ENCODE measurements at places on chromosomes 13 and 19. TPM values are rescaled to one million over a fixed set of nuclear protein-coding genes. Genes with fewer than 3 reads are reported as not detected.

Gene RFPL4A
- not detected for total RNA-seq

Gene PTH2
- not detected for total RNA-seq

Gene CAPN12
- 8.2 TPM for total RNA-seq

Gene JAK3
- total RNA-seq: 120 TPM

Gene CCDC70
- total RNA-seq: not detected

Gene SHD
- total RNA-seq: not detected

Gene THSD1
- total RNA-seq: 1.1 TPM

Gene ALKBH7
- total RNA-seq: 73.7 TPM

GRCh38 chr13:19074519-19074918 lies 107.1 kb downstream of the TUBA3C start:
- no peaks in the 10 kb centered on the region for H3K4me1 ChIP-seq
- no peak for DNase-seq
- no peak overlapping the region for H3K27ac ChIP-seq
- H3K27me3 ChIP-seq: no peaks in the 10 kb centered on the region

- H3K27ac ChIP-seq: no peak overlapping the region
- no peak overlapping the region for H3K4me3 ChIP-seq
- H3K4me1 ChIP-seq: no peaks in the 10 kb centered on the region
- H3K36me3 ChIP-seq: no peaks in the 10 kb centered on the region
Measured at GRCh38 chr13:58843071-58843470, 1211.5 kb downstream of the PCDH17 start.

- no peak for DNase-seq
- no peak overlapping the region for H3K27ac ChIP-seq
- peaks cover 22% of the 10 kb centered on the region for H3K4me1 ChIP-seq
- H3K27me3 ChIP-seq: no peaks in the 10 kb centered on the region
- no peak overlapping the region for H3K4me3 ChIP-seq
- H3K36me3 ChIP-seq: peaks cover 18% of the 10 kb centered on the region
Measured at GRCh38 chr13:100130930-100131511, 42.1 kb downstream of the PCCA start.

DNA sequence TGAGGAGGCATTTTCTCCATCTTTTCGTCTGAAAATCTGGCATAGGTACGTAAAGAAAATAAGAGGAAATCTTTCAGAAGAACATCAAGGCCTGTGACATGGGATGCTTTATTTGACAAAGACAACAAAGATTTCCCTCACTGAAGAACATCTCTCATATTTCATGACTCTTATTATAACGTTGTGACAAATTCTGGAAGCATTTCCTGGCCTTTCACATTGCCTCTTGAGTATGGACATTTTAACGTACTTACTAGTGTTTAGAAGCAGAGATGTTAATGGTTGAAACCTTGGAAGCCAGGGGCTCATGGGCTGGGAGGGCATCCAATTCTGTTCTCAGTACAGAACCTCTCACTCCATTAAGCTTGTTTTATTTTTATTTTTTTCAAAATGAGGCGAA lies 210.8 kb downstream of the DCT start:
- H3K36me3 ChIP-seq: no peaks in the 10 kb centered on the region
- peaks cover 1% of the 10 kb centered on the region for H3K27me3 ChIP-seq
- H3K4me1 ChIP-seq: peaks cover 10% of the 10 kb centered on the region
- H3K4me3 ChIP-seq: no peak overlapping the region
- DNase-seq: no peak
- H3K27ac ChIP-seq: no peak overlapping the region

- no peaks in the 10 kb centered on the region for H3K4me1 ChIP-seq
- H3K36me3 ChIP-seq: no peaks in the 10 kb centered on the region
- DNase-seq: no peak
- no peak overlapping the region for H3K4me3 ChIP-seq
- no peak overlapping the region for H3K27ac ChIP-seq
- no peaks in the 10 kb centered on the region for H3K27me3 ChIP-seq
Measured at GRCh38 chr13:107568181-107568580, 647.2 kb downstream of the LIG4 start.

DNA sequence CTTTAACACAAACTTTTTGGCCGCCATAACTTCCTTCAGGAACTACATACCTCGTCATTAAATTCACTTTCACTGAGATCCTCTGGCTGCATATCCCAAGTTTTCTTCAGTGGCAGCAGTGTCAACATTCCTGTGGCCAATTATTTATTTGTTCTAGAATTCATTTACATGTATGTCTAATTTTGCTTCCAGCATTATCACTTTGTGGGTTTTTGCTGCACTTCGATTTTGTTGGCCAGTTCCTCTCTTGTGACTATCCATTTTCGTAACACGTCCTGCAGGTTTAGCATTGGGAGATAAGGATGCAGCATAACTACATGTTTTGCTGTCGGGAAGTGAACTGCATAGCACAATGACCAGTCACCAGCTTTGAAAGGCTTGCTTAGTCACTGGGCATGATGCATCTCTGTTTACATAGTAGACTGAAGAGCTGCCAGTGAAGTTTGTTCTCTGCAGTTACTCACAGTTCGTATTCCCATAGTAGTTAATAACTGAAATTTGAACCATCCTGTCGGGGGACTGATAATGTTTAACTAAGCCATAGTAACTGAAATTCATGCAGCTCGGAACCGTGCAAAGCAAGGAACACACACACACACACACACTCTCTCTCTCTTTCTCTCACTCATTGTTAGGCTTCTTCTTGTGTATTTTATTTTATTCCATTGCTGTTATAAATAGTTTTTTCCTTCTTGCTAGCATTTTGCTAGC lies 28.3 kb downstream of the ZNF507 start:
- no peaks in the 10 kb centered on the region for H3K27me3 ChIP-seq
- no peak overlapping the region for H3K27ac ChIP-seq
- H3K4me3 ChIP-seq: no peak overlapping the region
- no peak for DNase-seq
- peaks cover 80% of the 10 kb centered on the region for H3K36me3 ChIP-seq

- no peak for DNase-seq
- no peaks in the 10 kb centered on the region for H3K27me3 ChIP-seq
- no peaks in the 10 kb centered on the region for H3K36me3 ChIP-seq
- H3K4me3 ChIP-seq: no peak overlapping the region
- H3K27ac ChIP-seq: no peak overlapping the region
Measured at GRCh38 chr13:35888981-35889380, 242.2 kb downstream of the DCLK1 start.

GRCh38 chr13:44818428-44818827 lies 170.8 kb downstream of the NUFIP1 start:
- H3K4me1 ChIP-seq: no peaks in the 10 kb centered on the region
- DNase-seq: no peak

DNA sequence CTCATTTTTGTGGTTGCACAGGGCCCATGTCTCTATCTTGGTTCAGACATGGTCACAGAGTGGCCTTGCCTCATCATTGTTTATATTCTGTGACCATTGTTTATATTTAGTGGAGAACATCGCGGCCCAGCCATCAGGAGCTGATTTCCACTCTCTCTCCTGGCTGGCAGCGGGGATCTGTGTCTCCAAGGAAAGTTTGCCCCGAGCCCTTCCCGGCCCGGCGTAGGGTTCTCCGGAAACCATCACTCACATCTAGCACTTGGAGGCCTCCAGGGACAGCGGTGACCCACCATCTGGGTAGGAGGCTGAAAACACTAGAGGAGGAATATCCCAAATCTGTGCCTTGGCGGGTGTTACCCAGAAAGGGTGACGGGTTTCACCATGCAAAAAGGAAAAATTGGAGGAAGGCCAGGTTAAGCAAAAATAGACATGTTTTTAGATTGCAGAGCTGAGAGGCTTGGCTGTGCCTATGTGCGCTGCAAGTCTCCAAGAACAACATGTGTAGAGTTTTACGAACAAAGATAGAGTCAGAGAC lies 726 bp upstream of the ZNF358 start:
- H3K4me1 ChIP-seq: peaks cover 21% of the 10 kb centered on the region
- H3K36me3 ChIP-seq: no peaks in the 10 kb centered on the region

DNA sequence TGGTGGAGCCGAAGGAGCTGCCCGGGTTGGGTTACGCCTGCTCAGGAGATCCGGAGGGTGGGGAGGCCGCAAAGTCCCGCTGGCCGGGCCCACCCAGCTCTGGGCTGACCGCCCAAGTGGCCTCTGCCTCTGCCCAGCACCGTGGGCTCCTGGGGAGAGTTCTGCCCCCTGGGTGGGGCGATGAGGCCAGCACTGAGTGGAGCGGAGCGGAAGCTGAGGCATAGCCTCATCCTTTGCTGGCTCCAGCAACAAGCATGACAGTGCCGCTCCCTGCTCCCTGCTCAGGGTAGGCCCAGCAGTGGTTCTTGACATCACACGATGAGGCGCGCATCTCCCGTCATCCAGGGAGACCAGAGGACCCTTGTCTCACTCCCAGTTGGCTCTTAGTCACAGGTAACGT lies 22.5 kb downstream of the CCDC8 start:
- peaks cover 51% of the 10 kb centered on the region for H3K36me3 ChIP-seq
- no peak overlapping the region for H3K27ac ChIP-seq
- peaks cover 10% of the 10 kb centered on the region for H3K4me1 ChIP-seq
- H3K4me3 ChIP-seq: no peak overlapping the region
- H3K27me3 ChIP-seq: no peaks in the 10 kb centered on the region

- no peak overlapping the region for H3K4me3 ChIP-seq
- H3K36me3 ChIP-seq: peaks cover 19% of the 10 kb centered on the region
- H3K27me3 ChIP-seq: no peaks in the 10 kb centered on the region
- H3K27ac ChIP-seq: no peak overlapping the region
Measured at GRCh38 chr19:17296273-17296672, 7.0 kb downstream of the ABHD8 start.

GRCh38 chr19:42114412-42114811 lies 17.8 kb downstream of the POU2F2 start:
- DNase-seq: no peak
- peak overlapping the region; percentile 75 for H3K27ac ChIP-seq
- no peaks in the 10 kb centered on the region for H3K36me3 ChIP-seq
- peaks cover 14% of the 10 kb centered on the region for H3K4me1 ChIP-seq
- H3K27me3 ChIP-seq: no peaks in the 10 kb centered on the region
- no peak overlapping the region for H3K4me3 ChIP-seq

- no peak overlapping the region for H3K27ac ChIP-seq
- peaks cover 2% of the 10 kb centered on the region for H3K36me3 ChIP-seq
- no peak overlapping the region for H3K4me3 ChIP-seq
- H3K4me1 ChIP-seq: no peaks in the 10 kb centered on the region
Measured at GRCh38 chr13:22092791-22093560, 422.1 kb downstream of the FGF9 start.

DNA sequence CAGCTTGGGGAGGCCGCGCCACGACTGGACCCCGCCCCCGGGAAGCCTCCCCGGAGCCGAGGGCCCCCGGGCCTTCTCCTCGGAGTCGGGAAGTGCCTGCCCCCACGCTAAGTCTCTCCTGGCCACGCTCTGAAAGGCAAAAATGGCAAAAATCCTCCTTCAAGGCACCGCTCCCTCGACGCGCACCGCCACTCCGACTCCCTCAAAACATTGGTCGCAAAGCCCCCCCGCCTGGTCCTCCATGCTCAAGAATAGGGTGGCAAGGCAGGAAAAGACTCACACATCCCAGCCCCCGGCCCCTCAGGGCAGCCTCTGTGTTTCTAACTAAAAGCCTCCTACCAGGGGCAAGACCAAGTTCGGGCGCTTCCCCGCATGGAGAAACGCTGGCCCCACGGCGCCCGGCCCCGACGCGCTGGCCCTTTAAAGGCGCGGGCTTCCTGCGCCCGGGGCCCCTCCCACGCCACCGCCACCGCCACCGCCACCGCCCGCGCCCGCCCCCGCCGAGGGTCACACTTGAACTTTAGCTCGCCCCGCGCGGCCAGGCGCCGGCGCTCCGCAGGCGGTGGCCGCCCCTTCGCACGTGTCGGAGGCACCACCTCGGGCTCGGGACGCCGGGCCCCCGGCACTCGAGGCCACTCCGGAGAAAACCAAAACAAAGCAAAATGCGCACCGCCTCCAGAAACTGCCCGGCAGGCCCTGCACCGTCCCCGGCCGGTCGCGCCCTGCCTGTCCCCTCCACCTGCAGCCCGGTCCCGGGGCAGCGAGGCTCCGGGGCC lies 1.9 kb downstream of the FOXO1 start:
- H3K4me1 ChIP-seq: peaks cover 50% of the 10 kb centered on the region
- peak overlapping the region; percentile 98 for H3K4me3 ChIP-seq
- peak overlapping the region; percentile 93 for H3K27ac ChIP-seq
- DNase-seq: peak; percentile 62

GRCh38 chr19:934865-935479 lies 9.1 kb downstream of the ARID3A start:
- no peak for DNase-seq
- H3K27ac ChIP-seq: no peak overlapping the region
- no peaks in the 10 kb centered on the region for H3K27me3 ChIP-seq
- H3K4me3 ChIP-seq: no peak overlapping the region
- H3K4me1 ChIP-seq: peaks cover 46% of the 10 kb centered on the region

- no peaks in the 10 kb centered on the region for H3K36me3 ChIP-seq
- no peak overlapping the region for H3K27ac ChIP-seq
- no peaks in the 10 kb centered on the region for H3K4me1 ChIP-seq
- no peaks in the 10 kb centered on the region for H3K27me3 ChIP-seq
- DNase-seq: no peak
Measured at GRCh38 chr13:85638815-85639393, 160.3 kb downstream of the SLITRK6 start.

- H3K27me3 ChIP-seq: no peaks in the 10 kb centered on the region
- peaks cover 4% of the 10 kb centered on the region for H3K36me3 ChIP-seq
- DNase-seq: no peak
- peaks cover 41% of the 10 kb centered on the region for H3K4me1 ChIP-seq
- no peak overlapping the region for H3K4me3 ChIP-seq
- H3K27ac ChIP-seq: no peak overlapping the region
Measured at GRCh38 chr13:98506322-98506721, 70.6 kb downstream of the STK24 start.

DNA sequence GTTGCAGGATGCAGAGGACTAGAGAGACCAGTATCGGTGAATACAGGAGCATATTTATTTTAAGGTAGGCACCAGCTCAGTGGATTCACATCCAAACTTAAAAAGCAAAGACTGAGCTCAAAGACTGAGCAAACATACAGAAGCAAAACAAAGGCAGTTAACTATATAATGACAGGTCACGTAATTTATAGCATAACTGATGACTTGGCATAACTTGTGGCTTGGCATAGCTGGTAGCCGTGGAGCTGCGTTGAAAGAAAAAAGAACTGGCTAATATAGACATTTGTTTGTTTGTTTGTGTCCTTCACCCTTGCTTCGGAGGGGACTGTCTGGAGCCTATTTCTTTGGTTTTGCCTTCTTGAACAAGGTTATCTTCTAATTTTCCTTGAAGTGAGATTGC lies 33.7 kb downstream of the ZNF493 start:
- peaks cover 36% of the 10 kb centered on the region for H3K36me3 ChIP-seq
- H3K27me3 ChIP-seq: no peaks in the 10 kb centered on the region
- no peak for DNase-seq

GRCh38 chr19:11261971-11262839 lies at the start of gene DOCK6:
Gene DOCK6, minus strand, starts transcription at chr19:11262524. Its CDS starts 84 bp downstream, at chr19:11262440.
- DNase-seq: no peak
- peaks cover 52% of the 10 kb centered on the region for H3K27me3 ChIP-seq
- peak within 1 kb of the TSS; percentile 73 for H3K4me3 ChIP-seq
- H3K4me1 ChIP-seq: peaks cover 8% of the 10 kb centered on the region
